ENCODE measurements at places on chromosomes 1 and 21.

DNA sequence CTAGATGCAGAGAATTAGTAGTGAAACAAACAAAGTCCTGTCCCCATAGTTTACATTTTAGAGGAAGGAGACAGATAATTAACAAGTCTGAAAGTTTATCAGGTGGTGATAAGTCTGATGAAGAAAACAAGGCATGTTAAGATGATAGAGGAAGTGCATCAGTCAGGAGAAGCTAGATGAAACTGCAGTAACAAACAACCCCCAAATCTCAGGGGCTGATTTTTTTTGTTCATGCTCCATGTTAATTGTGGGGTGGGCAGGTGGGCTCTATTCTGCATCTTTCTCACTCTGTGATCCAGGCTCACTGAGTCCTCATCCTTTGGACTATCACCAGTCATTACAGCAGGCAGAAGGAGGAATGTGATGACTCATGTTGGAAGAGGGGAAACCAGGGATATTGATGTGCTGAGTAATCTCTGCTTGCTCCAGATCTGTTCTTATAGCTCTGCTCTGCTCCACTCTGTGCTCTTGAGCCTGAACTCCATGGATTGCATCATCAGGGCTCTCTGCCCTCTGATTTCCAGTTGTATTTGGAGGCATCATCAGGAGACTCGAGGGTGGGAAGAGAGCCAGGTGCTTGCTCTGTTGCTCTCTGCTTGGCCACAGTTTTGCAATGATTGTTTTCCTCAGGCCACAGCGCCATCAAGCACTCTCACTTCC, 166.9 kb downstream of the IER5 start:
- DNase-seq = no peak

DNA sequence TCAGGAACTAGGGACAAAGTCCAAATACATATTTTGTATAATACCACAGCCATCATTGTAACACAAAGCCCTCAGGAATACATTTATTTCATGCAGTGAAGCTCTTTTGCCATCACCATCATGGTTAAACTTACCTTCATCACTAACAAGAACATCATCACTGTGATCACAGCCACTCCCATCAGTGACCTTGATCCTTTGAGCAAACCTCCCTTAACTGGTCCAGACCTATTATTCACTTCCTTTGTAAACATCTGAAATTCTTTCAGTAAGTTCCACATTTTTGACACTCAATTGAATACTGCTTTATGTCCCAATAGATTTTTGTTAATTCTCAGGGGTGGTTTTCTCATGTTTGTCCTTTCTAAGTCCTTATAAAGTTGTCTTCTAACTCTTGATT, 16.2 kb upstream of the KPRP start:
- DNase-seq = no peak

DNA sequence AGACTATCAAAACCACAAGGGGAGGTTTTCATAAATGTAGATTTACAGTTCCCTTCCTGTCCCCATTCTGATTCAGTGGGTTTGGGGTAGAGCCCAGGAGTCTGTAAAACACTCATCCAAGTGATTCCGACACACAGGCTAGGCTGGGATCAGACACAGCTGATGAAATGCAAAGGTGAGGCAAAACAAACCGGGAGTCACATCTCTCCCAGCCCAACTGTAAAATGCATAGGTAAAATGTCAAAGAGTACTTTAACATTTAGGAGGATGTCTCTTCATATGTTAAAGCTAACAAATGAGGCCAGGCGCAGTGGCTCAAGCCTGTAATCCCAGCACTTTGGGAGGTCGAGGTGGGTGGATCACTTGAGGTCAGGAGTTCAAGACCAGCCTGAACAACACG, 45.0 kb downstream of the ZNF281 start:
- no peak for DNase-seq

GRCh38 chr1:3598051-3598491, 13.2 kb downstream of the MEGF6 start:
- DNase-seq = no peak

- DNase-seq = peak; percentile 60
Measured at GRCh38 chr21:26732432-26733221, 112.6 kb downstream of the ADAMTS1 start.

DNA sequence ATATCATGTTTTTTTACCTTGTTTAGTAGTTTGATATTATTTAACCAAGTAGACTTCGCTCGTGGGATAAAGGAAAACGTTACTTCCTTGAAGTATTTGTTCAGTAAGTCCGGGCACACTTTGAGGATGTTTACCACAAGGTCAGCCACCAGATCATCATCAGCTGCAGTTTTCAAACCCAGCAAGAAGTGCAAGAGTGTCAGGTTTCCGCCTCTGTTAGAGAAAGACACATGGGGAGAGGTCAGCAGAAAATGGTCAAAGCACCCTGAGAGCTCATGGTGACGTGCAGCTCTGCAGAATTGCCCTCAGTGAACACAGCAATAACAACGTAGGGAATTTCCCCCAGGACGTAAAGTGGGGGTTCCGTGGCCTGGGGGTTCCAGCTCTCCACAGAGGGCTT, 24.4 kb downstream of the URB1 start:
- DNase-seq = no peak

- DNase-seq = no peak
Measured at GRCh38 chr1:16088996-16089395, 15.5 kb upstream of the FAM131C start.

GRCh38 chr1:910311-910880, 13.3 kb upstream of the SAMD11 start:
- DNase-seq = peak; percentile 18

DNA sequence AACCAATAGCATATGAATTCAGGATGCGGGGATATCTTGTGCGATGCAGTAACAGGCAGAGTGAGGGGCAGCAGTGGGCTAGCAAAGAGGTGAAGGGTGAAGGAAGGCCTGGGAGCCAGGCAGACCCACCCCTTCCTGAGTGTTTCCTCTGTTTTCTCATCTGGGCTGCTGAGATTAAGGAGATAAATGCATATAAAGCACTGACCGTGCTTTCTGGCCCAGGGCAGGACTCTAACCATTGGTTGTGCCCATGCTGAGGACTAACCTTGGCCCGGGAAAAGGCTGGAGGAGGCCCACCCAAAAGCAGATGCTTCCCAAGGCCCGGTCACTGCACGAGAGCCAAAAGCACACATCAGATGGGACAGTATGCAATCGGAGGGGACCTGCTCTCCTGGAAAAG, 87.6 kb downstream of the PSMG1 start:
- DNase-seq = no peak

DNA sequence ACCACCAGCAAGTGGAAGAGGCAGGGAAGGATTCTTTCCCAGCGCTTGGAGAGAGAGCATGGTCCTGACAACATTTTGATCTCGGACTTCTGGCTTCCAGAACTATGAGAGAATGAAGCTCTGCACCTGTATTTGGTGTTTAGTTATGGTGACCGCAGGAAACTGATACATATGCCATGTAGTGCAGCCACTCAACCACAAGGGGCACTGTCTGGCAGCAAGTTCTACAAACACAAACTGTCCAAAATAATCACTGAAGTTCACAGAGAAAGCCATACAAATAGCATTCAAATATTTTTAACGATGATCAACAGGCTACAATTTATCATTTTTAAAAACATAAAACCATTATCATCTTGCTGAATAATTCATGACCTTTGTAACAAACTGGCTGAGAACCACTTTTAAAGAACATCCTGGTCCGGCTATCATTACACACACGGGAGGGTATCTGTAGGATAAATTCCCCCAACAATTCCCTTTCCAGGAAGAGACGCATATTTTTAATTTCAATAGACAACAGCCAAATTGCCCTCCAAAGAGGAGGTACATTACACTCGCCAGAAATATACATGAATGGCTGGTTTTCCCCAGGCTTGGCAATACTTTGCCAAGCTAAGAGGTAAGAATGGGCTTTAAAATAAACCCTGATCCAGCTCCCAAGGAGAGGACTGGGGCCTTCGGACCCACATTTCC, 9.2 kb upstream of the CBR3 start:
- DNase-seq = peak; percentile 73

DNA sequence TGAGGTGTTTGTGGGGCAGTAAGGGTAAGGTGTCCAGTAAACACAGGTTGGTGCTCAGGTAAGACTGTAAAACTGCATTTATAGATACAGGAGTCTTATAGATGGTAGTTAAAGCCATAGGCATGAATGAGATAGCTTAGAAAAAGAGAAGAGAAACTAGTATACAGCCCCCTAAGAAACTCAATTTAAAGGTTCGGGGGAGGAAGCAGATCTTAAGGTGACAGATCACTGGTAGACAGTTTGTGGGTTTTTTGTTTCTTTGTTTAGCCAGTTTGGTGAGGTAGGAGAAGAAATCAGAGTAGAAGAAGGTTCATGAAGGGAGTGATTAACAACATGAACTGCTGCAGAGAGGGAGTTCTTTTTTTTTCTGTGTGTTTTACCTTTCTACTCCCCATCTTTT, 6.1 kb upstream of the AGO3 start:
- no peak for DNase-seq

DNA sequence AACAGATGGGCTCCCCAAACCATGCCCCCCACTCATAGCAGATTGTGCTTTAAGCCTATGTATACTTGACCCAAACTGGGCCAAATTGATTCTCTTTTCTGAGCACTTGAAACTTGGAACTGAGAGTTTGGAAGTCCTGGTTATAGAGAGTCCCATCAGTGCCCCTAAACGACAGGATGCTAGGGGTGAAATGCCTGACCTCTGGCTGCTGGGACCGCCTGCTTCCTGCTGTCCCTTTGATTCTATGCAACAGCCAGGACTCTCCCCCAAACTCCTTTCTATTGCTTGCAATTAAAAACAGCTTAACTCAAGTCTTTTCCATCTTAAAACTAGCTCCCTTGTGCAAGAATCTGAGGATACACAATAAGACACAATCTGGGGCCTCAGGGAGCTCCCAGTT, 4.7 kb downstream of the C1orf210 start:
- no peak for DNase-seq

- DNase-seq = peak; percentile 69
Measured at GRCh38 chr1:244272471-244273261, 179.0 kb downstream of the ADSS2 start.

- no peak for DNase-seq
Measured at GRCh38 chr1:100039591-100039990, 69.8 kb downstream of the SLC35A3 start.

GRCh38 chr1:202967684-202968281, 726 bp upstream of the CYB5R1 start:
- DNase-seq = no peak

GRCh38 chr1:34292472-34292871, 115.8 kb downstream of the C1orf94 start:
- no peak for DNase-seq

GRCh38 chr1:44681905-44682882, 7.7 kb downstream of the ARMH1 start:
- no peak for DNase-seq

- no peak for DNase-seq
Measured at GRCh38 chr1:185096531-185096930, 51.2 kb downstream of the RNF2 start.

DNA sequence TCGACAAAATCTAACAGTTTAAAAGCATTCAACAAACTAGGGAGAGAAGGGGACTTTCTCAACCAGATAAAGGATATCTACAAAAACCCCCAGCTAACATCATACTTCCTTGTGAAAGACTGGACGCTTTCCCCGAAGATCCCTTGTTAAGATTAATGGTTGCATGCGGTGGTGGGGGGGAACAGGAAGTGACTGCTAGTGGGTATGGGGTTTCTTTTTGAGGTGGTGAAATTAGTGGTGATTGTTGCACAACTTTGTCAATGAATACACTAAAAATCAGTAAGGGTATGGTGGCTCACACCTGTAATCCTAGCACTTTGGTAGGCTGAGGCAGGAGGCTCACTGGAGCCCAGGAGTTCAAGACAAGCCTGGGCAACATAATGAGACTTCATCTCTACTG, 26.9 kb upstream of the EYA3 start:
- no peak for DNase-seq

DNA sequence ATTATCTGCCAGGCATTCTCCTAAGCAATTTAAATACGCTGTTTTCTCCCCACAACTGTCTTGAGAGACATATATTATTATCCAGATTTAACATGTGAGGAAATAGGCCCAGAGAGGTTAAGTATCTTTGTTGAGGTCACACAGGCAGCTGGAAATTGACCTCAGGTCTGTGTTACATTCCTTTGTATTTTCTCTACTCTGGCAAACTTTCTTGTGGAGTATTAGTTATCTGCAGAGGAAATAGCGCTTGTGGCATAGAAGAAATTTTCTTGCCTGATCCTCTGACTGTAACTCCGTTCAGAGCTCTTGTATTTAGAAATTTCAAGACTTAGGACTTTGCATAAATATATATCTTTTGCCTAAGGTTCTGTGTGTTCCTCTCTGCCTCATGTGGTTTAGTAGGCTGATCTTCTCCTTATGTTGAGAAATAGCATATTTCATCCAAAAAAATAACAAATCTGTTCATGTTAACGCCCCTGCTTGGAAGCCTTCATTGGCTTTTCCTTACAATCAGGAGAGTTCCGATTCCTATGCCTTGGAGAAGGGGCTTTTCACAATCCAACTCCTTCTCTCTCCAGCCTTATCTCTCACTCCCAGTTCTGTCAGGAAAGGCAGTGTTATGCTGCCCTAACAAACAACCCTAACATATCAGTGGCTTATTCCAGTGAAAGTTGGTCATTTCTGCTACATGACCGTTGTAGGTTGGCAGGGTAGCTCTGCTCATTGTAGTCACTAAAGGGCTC, 2.5 kb upstream of the JUN start:
- no peak for DNase-seq

DNA sequence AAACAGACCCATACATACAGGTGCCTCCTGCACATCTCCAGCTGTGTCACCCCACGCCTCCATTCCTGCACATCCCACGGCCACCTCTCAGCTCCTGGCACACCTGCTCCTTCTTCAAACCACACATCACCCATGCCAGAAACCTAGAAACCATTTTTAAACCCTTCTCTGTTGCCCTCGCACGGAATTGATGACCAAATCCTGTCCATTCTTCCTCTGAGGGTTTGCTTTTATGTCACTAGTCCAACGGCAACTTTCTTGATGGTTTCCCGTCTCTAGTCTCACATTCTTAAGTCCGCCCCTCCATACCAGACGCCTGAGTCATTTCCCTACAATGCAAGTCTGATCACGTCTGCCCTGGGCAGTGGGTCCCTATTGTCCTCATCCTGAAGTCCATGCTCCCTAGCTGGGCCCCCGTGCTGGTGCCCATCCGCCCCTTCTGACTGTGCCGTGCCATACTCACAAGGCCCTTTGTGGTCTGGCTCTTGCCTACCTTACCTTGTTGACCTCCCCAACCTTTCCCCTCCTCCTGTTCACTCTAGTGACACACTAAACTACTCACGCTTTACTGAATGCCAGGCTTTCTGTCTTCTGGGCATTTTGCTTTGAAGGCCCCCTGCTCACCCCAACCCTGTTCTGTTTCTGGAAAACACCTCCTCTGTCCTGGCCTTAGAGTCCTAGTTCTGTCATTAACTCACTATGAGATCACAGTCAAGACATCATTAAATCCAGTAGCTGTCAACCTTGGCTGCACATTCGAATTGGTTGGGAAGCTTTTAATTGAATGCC, 17.6 kb downstream of the SLC2A1 start:
- no peak for DNase-seq

DNA sequence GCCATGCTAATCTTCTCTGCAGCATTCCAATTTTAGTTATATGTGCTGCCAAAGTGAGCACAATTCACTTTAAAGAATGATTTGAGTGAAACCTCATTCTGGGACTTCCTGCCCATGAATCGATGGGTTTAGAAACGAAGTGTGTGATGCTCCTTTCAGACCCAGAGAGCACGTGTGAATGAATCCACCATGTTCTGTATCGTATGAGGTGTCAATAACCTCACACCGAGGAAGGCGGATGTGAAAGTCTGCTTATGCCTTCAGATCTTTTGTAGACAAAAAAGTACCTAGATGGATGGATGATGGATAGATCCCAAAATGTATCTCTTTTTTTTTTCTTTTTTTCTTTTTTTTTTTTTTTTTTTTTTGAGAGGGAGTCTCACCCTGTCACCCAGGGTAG, 13.8 kb downstream of the UBASH3A start:
- DNase-seq = no peak

GRCh38 chr1:237717106-237717505, 173.6 kb downstream of the ZP4 start:
- DNase-seq = peak; percentile 77
